ENCODE measurements at places on chromosomes 1 and 21. TPM values are rescaled to one million over a fixed set of nuclear protein-coding genes. Genes with fewer than 3 reads are reported as not detected.

LRRC7 gene
- total RNA-seq, result not detected

ST6GALNAC5 gene
- total RNA-seq, result not detected

CCDC30 gene
- 0.60 TPM for total RNA-seq

CASZ1 gene
- 0.99 TPM for total RNA-seq

OBSCN gene
- 3.4 TPM for total RNA-seq

DNA sequence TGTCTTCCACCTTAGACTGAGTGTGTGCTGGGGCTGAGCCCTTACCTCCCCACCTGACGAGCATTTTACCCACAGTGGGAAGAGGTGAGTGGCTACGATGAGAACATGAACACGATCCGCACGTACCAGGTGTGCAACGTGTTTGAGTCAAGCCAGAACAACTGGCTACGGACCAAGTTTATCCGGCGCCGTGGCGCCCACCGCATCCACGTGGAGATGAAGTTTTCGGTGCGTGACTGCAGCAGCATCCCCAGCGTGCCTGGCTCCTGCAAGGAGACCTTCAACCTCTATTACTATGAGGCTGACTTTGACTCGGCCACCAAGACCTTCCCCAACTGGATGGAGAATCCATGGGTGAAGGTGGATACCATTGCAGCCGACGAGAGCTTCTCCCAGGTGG lies 73.7 kb downstream of the EPHB2 start:
- DNase-seq, result no peak

DNA sequence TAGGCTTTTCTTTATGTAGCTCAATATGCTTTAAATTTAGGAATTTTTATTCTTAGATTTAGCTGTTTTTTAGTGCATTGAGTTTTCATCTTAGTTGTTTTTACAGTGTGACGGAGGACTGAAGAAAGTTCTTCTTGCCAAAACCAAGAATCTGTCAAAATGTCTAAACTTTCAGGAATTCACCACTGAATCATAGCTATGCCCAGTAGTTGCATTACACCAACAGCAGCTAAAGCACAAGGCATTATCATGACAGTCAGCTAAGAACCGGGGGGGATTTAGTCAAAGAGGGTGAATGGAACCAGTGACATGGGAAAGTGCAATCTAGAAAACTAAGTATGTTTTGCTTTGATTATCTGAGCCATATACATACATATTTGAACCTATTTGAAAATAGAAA lies 6.5 kb upstream of the C1orf146 start:
- no peak for DNase-seq

GRCh38 chr1:50123071-50123470 lies 14.4 kb downstream of the ELAVL4 start:
- DNase-seq, result no peak

DNA sequence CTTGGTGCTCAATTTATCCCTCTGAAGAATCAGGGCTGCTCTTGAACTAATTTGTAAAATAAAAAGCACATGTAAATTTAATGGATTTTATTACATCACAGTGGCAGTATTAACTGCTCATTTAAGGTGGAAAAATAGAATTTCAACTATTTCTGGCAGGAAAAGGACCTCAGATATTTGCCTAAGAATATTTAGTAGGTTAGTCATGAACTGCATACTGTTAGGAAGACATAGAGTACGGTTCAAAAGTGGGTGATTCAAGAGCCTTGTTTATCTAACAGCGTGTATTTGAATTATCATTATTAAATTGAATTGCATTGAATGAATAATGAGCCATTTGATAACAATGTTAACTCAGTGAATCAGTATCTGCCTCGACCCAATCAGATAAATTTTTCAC lies 248.8 kb upstream of the PBX1 start:
- no peak for DNase-seq

GRCh38 chr1:164746632-164747031 lies 187.6 kb downstream of the PBX1 start:
- no peak for DNase-seq

- DNase-seq, result no peak
These were observed 181.7 kb downstream of the DHRS3 start for GRCh38 chr1:12436345-12436658.

- DNase-seq, result no peak
These were observed 117.9 kb downstream of the MACF1 start for GRCh38 chr1:39322431-39322830.

All from pulmonary artery endothelial cell (primary cell).